ENCODE measurements at places on chromosomes 7 and 10.

DNA sequence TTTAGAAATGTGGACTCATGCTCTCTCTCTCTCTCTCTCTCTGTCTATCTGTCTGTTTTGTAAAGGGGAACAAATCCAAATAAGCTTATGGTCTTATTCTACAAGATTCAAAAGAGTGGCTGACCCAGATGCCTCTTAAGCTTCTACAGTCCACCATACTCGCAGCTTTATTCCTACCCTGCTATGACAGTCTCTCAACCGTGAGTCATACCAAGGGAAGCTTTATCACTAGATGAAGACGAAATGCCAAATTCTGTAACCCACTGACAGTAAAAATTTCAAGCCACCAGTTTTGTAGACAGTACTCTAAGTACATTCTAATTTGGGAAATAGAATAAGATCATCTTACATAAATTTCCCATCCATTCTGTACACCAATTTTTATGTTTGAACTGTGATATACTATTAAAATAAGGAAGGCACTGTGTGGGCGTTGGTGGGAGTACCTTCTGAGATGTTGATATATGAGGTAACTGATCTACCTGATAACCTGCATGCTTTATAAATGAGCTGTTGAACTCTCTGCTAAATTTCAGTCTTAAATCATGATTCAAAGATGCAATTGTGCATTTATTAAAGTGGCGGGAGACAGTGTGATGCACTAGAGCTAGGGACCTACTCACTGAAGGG is 153.2 kb downstream of the KLF6 start:
- no peak for DNase-seq

GRCh38 chr7:39741942-39742623 is 118.7 kb downstream of the RALA start:
- peak; percentile 28 for DNase-seq

DNA sequence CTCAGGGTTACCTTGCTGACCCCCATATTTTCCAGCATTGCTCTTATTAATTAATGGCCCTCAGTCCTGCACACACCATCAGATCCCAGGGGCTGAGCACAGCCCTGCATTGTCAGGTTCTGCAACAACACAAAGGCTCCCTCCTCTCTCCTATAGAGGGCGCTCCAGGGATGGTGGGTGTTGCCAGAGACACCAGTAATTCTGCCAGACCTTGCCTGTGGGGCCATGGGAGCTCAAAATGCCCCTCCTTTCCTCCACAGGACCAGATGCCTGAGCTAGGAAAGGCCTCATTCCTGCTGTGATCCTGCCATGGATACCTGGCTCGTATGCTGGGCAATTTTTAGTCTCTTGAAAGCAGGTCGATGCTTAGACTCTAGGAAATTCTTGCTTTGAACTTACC is 42.8 kb upstream of the PRSS58 start:
- DNase-seq, result no peak

DNA sequence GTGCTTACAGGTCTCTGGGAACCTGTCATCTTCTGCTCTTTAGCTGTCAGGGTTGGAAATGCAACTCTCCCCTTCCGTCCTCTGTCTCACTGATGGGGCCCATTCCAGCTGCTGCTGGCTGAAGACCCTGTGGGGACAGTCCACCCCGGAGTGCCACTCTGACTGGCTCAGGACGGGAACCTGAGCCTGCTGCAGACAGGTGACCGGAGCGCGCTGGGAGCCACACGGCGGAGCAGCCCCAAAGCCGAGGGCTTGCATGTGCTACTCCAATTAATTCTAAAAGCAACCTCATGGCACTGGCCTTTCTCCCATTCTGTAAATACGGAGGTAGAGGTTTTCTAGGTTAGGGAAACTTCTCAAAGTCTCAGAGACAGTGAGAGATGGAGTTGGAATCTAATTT is 223.5 kb upstream of the PITRM1 start:
- no peak for DNase-seq

DNA sequence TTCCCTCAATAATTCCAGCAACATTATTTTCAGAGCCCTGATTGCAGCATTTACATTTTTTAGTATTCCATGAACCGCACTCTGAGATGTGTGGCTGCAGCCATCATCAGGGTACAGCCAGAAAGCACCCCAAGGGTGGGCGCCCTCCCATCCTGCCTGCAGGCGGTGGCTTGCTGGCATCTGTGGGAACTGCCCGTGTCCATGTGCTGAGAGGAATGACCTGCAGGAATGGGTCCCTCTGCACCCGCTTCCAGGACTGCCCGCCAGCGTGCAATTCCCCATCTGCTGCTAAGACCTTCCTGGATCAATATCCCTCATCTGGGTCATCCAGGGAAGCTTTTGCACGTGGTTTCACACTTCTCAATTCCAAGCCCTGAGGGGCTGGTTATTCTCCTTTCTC is 32.8 kb upstream of the NUB1 start:
- DNase-seq, result no peak

DNA sequence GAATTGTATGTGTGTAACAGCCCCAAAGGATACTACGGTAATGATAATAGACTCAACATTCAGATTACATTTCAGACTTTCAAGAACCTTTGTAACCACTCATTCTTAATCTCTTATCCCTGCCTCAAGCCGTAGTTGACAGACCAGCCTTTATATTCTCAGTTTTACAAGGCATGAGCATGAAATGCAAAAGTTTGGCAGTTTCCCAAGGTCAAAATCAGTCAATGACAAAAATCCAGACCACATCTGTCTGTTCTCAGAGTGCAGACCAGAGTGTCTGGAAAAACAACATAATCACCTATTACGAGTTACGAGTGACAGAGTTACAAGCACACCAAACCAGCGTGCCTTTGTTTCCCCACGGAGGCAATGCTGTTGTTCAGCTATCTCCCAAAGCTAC is 178.6 kb upstream of the LRGUK start:
- DNase-seq, result no peak

DNA sequence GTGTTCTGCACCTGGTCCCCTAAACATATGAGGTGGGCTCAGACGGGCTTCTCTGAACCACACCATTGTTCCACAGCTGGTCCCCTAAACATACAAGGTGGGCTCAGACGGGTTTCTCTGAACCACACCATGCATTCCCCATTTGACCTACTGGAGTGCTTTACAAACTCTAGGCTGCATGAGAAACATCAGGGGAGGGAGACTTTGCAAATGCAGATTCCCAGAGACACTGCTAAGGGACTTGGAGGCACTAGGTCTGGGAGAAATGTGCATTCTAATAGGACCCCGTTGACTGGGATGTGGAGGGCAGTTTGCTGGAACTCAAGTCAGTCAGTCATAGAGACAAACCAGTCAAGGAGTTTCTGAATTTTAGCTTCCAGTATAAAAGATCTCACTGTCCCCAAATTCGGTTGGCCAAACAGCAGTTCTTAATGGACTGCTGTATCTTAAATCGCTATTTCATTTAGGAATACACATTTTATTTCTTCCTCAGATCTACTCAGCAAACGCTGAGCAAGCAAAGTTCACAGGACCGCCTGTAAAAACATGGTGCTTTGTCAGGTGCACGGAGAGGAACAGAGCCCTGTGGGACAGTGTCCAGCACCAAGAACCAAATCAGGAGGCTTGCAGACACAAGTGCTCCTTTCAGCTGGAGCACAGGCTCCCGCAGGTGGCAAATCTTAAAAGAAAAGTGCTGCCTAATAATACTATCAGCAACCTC is 198.8 kb downstream of the SFMBT2 start:
- no peak for DNase-seq

GRCh38 chr7:76089865-76090475 is 42.1 kb downstream of the MDH2 start:
- DNase-seq, result no peak

DNA sequence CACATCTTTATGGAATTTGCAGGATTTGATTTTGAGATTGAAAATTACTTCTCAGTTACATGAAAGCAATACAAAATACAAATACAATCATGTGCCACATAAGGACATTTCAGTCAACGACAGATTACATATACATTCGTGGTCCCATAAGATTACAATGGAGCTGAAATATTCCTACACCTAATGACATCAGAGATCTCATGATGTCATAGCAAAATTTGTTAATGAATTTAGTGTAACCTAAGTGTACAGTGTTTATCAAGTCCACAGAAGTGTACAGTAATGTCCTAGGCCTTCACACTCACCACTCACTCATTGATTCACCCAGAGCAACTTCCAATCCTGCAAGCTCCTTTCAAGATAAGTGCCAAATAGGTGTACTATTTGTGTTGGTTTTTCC is 126.5 kb downstream of the GPAM start:
- DNase-seq, result no peak

DNA sequence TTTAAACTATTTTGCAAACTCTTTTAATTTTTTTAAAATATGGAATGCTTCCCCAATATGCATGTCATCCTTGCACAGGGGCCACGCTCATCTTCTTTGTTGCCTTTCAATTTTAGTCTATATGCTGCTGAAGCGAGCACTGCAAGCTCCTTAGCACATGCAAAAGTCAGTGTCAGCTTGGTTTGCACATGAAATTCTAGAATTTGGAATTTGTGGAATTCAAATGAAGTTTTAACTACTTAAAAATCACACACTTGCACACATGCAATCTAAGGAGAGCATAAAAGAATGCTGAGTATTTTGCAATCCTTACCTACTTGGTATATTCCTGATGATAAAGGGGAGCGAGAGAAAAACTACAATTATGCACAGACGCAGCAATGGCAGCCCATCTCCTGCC is 78.3 kb upstream of the ATP6V0A4 start:
- no peak for DNase-seq

- DNase-seq, result no peak
These were observed 84.8 kb downstream of the PLXNA4 start for GRCh38 chr7:132491391-132491945.

DNA sequence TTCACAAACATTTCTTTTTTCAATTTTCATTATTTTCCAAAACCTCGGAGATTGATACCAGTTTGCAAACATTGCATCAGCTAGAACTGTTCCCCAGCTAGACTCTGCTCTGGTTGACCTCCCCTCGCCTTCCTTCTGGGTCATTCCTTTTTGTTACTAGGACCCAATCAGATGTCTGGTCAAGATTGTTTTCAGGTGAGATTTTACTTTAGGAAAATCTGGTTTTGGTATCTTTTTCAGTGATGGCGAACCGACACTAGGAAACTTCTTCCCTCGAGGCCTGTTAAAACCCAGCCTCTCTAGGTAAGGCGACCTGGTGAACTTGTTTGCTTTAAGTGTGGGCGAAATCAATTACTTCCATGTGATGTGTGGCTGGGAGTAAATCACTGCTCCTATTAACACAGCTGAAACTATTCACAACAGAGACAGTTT is 8.4 kb downstream of the PROSER2 start:
- DNase-seq, result no peak

DNA sequence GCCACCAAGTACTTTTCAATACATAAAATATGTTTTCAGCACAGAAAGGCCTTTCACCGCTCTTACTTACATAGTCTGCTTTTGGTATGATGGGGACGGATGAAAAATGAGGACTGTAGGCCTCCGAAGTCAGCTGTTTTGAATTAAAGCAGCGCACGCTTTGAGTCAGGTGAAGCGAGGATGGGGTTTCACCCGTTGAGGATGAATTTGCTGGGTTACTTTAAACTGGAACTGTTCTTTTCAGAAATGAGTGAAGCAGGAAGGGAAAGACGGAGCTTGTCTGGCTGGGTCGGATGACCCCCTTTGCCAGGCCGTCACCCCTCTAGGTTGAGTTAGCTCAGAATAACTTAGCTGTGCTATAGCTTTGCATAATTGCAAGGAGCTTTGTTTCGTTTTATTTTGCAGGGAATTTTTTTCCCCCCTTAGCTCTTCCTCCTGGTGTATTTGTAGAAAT is 40.0 kb downstream of the CUX1 start:
- DNase-seq, result no peak

GRCh38 chr7:1053002-1053411 is 8.7 kb downstream of the GPR146 start:
- no peak for DNase-seq

DNA sequence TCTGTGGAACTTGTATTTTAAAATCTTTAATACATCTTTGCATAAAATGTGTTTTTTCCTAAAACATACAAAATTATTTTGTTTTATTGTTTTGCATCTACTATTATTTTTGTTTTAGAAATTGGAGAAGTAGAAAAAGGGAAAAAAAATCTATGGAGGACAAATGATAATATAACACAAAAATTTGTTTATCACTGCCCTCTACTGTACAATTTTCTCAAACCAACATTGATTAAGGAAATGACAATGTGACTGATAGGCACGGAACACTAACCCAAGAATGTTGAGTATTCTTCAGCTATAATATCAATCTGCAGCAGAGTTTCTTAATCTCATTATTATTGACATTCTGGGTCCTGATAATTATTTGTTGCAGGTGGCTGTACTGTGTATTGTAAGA is 9.5 kb upstream of the ING3 start:
- DNase-seq, result no peak

DNA sequence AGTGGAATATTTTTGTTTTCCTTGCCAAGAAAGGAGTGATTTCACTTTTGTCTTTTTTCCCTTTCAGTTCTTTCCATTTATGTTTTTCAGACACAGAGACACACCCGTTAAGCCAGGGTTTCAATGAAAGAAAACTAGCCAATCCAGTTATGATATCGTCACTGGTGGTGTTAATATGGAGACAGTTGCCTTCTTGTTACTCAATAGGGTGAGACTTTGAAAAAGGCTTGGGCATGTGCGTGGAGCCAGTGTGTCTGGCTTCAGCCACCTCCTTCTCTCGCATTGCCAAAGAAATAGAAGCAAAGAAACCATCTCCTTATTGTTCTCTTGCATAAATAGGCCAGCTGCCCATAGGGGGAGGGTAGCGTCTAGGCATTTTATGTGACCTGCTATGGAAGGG is 84.1 kb upstream of the DLX6 start:
- no peak for DNase-seq

- no peak for DNase-seq
These were observed 338 bp downstream of the SDK1 start for GRCh38 chr7:3301449-3301731.

- no peak for DNase-seq
These were observed 43.7 kb downstream of the ITGB8 start for GRCh38 chr7:20374399-20374798.

DNA sequence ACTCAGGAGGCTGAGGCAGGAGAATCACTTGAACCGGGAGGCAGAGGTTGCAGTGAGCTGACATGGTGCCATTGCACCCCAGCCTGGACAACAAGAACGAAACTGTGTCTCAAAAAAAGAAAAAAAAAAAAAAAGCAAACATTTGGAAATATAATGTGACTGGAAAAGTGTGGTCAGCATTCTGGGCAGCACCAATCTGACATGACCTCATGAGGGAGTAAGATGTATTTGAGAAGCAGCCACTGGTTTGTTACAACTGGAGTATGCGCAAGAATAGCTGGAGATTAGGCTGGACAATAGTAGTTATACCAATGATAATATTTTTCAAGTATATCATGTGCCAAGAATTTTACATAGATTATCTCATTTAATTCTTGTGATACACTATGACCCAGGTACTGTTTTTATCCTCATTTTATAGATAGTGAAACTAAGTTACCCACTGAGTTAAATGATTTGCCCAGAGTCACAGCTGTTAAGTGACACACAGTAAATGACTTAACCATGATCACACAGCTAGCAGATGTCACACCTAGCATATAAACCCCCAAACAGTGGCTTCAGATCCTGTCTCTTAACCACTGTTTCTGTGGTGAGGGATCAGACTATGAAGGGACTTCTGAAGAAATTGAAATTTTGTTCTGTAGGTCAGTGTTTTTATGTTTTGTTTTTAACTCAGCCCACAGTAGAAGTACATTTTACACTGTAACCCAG is 11.1 kb downstream of the MCU start:
- no peak for DNase-seq

GRCh38 chr10:88193018-88193417 is 329.6 kb downstream of the PTEN start:
- DNase-seq, result no peak
